Mononuclear cell (primary cell): ENCODE measurements at places on chromosomes 11 and 22. TPM values are rescaled to one million over a fixed set of nuclear protein-coding genes. Genes with fewer than 3 reads are reported as not detected.

Gene SUSD2
- total RNA-seq: 0.31 TPM

Gene TRIM44
- 21.2 TPM for total RNA-seq

Gene OR4C13
- not detected for total RNA-seq

Gene PATE2
- not detected for total RNA-seq

Gene UCP3
- total RNA-seq: 1.7 TPM

Gene MMP20
- total RNA-seq: 0.10 TPM

Gene CCDC89
- total RNA-seq: not detected

Gene SDF2L1
- 10.0 TPM for total RNA-seq

Gene PDE3B
- 149 TPM for total RNA-seq

Gene OR8B3
- not detected for total RNA-seq

Gene DBX1
- not detected for total RNA-seq

Gene CCDC73
- total RNA-seq: not detected

Gene USP28
- 17.0 TPM for total RNA-seq

Gene AASDHPPT
- 25.6 TPM for total RNA-seq

Gene MS4A12
- not detected for total RNA-seq

Gene PTPRCAP
- 137 TPM for total RNA-seq

Gene KRTAP5-1
- total RNA-seq: not detected

Gene LRRC75B
- total RNA-seq: 0.63 TPM

Gene XKR3
- not detected for total RNA-seq

Gene MMP12
- total RNA-seq: not detected
